T-helper 2 cell (primary cell): ENCODE measurements at places on chromosomes 4 and X.

DNA sequence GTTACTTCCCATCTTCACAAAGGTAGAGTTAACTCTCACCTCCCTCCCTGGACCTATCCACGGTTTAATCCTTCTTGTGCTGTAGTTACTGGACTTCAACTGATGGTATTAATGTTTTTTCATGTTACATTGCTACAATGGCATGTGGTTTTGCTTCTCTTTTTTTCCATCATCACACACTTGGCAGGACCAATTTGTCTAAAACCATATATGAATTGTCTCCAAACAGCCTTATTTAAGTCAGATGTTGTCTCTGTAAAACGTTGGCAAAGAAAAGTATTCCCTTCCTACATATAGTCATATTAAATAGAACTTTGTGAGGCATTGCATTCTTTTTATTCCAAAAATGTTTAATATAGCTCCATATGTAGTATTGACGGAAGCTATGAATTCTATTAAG is 15.5 kb downstream of the PRRG1 start:
- DNase-seq = no peak

GRCh38 chr4:101283434-101283833 is 63.9 kb downstream of the PPP3CA start:
- no peak for DNase-seq

- DNase-seq = no peak
These were observed 6.6 kb downstream of the SLC25A5 start for GRCh38 chrX:119474615-119475388.

DNA sequence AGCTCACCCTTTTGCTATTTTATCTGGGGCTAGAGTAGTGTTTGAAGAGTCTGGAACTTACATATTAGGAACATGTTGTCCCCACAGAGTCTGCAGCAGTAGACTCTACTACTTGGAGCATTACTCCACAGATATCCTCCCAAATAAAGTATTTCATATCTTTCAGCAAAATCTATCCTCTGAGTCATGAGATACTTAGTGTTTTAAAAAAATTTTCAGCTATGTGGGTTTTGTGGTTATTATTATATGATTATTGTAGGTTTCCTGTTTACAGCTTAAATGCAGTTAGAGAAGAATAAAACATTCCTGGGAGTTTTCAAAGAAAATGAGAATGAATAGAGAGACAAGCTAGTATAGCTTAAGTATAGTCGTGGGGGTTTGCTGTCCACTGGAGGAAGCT is 30.9 kb downstream of the PAGE2 start:
- no peak for DNase-seq

GRCh38 chr4:48930654-48931053 is 24.1 kb upstream of the OCIAD2 start:
- DNase-seq = no peak
